ENCODE measurements at places on chromosomes 12 and 14. TPM values are rescaled to one million over a fixed set of nuclear protein-coding genes. Genes with fewer than 3 reads are reported as not detected.

The ESYT1 gene
- total RNA-seq, result 185 TPM

The RNU4-1 gene
- 678 TPM for total RNA-seq

The ERP27 gene
- total RNA-seq, result 2.0 TPM

The EIF2B1 gene
- 99.1 TPM for total RNA-seq

The FAM90A1 gene
- total RNA-seq, result not detected

The WNT1 gene
- not detected for total RNA-seq

The CATSPERB gene
- 1.1 TPM for total RNA-seq

The ISM2 gene
- not detected for total RNA-seq

The DENR gene
- total RNA-seq, result 78.8 TPM

The DNAI7 gene
- not detected for total RNA-seq

The DEPDC4 gene
- 1.2 TPM for total RNA-seq

The SLCO1B3 gene
- not detected for total RNA-seq

The ITGA7 gene
- total RNA-seq, result 3.1 TPM

Measured in CD8-positive, alpha-beta memory T cell (primary cell).